ENCODE measurements at places on chromosomes 7 and 10.

DNA sequence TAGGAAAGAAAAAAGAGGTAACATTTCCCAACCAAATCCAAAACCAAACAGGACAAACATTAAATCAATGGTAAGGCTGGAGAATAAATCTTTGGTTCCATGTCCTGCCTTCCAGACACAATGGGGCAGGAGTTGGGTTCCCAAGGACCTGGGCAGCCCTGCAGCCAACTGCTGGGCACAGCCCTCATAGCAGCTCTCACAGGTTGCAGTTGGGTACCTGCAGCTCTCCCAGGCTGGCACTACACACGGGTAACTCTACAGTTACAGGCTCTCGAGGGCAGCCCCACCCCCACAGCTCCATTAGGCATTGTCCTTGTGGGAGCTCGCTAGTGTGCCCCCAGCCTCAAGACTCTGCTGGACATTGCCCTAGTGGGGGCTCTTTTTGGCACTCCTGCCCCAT is 7.5 kb downstream of the GRB10 start:
- no peak for DNase-seq

GRCh38 chr10:125333769-125334168 is 173.4 kb upstream of the CTBP2 start:
- DNase-seq, result no peak

DNA sequence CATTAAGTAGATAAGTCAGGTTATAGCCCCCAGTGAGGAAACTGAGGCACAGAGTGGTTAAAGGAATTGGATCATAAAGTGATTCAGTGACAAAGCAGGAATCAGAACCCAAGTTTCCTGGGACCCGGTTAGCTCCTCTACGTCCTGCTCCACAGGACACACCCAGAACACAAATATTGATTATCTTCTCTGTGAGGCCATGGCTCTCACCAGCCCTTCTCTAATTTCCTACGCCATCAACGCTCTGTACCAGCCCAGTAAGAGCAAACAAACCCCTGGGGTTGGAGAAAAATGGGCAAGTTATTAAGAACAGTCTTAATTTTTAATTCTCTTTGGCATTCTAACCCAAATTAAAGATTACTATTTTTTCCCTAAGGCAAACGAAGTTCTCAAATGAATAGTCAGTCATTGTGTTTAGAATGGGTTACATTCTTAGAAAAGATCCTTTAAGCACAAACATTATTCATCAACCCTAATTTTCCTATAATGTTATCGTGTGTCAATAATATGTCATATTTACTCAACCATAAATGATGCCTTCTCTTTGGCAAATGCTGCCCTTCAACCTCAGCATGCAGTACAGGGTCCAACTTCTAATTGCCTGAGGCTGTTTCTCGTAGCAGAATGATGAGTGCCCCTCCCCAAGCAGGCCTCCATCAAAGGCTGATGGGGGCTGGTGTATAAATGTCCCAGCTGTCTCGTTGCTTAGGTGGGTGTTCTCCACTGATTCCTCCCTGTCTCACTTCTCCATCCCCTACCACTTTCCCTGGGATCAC is 25.4 kb upstream of the TM9SF3 start:
- DNase-seq, result no peak

DNA sequence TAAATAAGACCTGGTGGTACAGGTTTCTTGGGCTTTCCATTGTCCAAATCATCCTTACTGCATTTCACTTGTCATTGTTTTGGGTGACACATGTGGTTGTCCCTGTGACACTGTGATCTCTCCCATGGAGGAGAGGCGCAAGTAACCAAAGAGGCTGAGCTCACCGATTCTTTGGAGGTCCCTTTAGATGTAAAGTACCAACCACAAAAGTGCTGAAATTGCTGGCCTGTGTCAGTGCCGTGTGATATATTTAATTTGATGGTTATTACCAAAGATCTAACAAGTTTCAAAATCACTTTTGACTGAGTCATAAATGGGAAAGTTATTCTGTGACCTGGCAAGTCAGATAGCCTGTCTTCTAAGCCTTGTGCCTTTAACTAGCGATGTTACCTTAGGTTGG is 19.4 kb downstream of the MCM10 start:
- no peak for DNase-seq

- DNase-seq, result no peak
Observed at GRCh38 chr7:155360495-155361345, 63.0 kb downstream of the INSIG1 start.

- DNase-seq, result no peak
Observed at GRCh38 chr7:93316730-93317129, 84.6 kb downstream of the VPS50 start.

GRCh38 chr10:119352042-119352441 is 144.7 kb downstream of the GRK5 start:
- no peak for DNase-seq

- no peak for DNase-seq
Observed at GRCh38 chr10:96400465-96400864, 41.7 kb upstream of the OPALIN start.

- DNase-seq, result no peak
Observed at GRCh38 chr10:11689945-11690736, 52.0 kb upstream of the ECHDC3 start.

- no peak for DNase-seq
Observed at GRCh38 chr10:78815702-78816334, 252.9 kb upstream of the ZMIZ1 start.

GRCh38 chr10:12583891-12584595 is 234.7 kb downstream of the CAMK1D start:
- no peak for DNase-seq

GRCh38 chr10:15439341-15439842 is 68.3 kb upstream of the FAM171A1 start:
- no peak for DNase-seq

DNA sequence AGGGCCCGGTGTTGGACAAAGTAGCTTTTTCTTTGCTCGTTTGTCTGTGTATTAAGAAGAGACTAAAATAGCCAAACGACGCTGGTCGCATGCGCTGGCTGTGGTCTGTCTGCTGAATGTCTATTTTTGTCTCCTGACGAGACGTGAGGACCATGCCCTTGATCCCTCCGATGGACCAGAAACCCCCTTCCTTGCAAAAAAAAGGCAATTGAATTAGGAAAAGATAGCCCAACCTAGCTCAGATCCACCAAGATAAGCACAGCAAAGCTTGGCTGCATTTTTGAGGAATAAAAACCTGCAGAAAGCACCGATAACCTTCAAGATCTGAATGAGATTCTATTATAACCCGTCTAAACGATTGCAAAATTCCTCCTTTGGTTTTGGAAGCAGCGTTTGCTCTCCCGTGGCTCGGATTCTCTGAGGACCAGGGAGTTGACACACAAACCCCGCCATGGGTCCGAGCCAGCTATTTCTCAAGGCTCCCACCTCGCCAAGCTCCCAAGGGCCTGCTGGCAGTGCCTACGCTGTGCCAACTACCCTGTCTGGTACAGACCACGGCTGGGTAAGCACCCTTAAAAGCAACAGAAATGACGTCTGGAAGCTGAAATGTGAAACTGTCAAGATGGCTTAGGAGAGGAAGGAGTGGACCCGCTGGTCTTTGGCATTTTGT is 17.7 kb upstream of the TTYH3 start:
- no peak for DNase-seq

GRCh38 chr7:34596887-34597286 is 61.1 kb upstream of the NPSR1 start:
- no peak for DNase-seq
